NCI-H226 (cell line): ENCODE measurements at places on chromosomes 7 and 10.

- no peak for DNase-seq
Observed at GRCh38 chr10:132650611-132651250, 113.1 kb downstream of the INPP5A start.

- DNase-seq, result no peak
Observed at GRCh38 chr7:716222-716621, 10.3 kb upstream of the DNAAF5 start.

DNA sequence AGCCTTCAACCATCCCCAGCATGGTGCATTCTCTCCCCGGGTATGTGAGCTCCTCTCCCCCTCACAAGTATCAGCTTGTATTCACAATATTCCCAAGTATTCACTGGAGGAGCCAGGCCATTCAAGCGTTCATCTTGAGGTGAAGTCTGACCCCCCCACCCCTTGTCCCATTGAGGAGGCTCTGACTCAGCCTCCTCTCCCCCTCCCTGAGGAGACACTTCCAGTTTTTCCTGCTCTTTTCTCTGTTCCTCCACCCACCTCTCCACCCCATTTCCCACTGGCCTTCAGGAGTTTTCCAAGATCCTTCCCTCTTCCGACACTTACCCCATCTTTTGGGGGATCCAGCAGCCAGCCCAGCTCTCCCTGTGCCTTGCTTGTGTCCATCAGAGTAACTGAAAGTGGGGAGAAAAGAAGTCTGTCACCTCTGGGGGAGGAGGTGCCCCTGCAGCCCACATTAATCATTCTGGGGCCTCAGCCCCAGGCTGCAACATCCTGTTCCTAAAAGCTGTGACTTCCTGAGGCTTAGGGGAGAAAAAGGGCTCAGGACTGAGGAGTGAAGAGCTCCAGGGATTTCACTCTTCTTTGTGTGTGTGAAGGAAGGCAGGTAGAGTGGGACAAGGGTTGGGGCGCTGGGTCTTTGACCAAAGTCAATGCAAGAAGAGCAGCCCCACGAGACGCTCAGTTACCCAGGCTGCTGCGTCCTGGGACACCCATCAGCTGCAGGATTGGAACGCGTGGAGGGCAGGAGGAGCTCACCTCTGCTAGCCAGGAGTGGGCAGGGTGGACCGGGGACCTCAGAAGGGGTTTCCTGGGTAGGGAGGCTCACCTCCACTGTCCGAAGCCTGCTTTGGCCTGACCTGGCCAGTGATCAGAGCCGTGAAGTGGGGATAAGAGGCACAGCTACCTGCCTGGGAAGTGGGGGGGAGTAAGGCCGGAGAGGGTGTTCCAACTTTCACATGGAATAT lies 1.1 kb downstream of the EPHA1 start:
- no peak for DNase-seq

- no peak for DNase-seq
Observed at GRCh38 chr10:14093730-14094484, 236.8 kb downstream of the FRMD4A start.

GRCh38 chr10:116742367-116743265 lies at the start of gene HSPA12A:
HSPA12A (minus strand) TSS chr10:116742566; CDS start chr10:116742469, 97 bp downstream.
- peak; percentile 79 for DNase-seq

DNA sequence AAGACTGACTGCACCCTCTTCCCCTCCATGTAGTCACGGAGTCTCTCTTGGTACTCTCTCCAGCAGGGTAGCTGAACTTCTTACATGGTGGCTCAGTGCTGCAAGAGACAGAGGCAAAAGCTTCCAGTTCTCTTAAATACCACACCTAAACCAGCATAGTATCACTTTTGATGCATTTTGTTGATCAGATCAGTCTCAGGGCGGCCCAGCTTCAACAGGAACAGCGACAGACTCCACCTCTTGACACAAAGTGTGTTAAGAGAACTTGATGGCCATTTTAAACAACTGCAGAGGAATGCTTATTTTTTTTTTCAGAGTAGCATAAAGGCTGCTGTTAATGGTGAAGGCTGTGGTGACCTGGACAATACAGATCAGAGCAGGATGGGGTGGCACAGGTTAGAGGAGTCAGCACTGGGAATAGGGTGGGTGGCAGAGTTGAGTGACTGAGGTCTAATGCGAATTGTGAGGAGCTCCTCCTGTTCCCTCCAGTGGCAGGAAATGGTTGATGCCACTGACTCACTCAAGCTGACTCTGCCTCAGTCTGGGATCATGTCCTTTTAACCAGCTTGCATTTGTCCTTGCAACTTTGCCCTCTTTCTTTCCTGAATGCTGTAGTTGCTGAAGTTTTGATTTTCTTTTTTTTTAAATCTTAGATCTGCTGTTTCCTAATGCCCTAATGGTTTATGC lies 17.3 kb downstream of the MGAM start:
- peak; percentile 31 for DNase-seq

DNA sequence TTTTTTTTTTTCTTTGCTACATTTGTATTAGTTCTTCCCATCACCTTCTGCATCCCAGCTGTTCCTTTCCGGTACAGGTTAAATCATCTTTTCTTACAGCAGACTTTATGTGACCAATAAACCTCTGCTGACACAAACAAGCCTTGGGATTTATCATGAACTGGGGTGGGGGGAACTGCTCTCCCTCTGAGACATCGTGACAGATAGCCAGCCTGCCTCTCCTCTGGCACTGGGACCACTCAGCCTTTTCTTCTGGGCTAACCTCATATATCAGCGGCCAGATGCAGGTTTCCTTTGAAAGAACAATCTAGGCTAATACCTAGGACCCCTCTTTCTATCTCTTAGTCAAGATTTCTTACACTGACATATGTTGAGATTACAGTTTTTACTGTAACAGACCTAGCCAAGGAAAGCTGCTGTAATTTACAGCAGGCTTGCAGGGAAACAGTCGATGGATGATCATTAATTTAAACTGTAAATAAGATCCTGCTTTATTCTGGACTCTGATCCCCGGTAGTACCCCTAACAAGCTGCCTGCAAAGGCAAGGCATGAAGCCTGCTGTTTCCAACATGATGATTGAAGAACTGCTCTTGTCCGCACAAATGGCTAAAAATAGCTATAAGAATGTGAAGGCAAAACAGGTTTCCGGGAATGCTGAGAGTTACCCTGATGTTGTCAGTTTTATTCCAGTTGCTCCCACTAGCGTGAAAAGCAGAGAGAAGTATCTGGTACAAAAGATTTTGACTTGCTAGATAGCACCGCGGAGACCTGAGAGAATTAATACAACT lies 338.7 kb downstream of the SORCS1 start:
- no peak for DNase-seq

- no peak for DNase-seq
Observed at GRCh38 chr7:102417105-102417504, 16.3 kb upstream of the ORAI2 start.

GRCh38 chr10:1654247-1654646 lies 83.1 kb downstream of the ADARB2 start:
- DNase-seq, result no peak

- no peak for DNase-seq
Observed at GRCh38 chr7:31445686-31446355, 68.1 kb upstream of the ITPRID1 start.

GRCh38 chr7:76369018-76369417 lies 10.2 kb upstream of the YWHAG start:
- no peak for DNase-seq

DNA sequence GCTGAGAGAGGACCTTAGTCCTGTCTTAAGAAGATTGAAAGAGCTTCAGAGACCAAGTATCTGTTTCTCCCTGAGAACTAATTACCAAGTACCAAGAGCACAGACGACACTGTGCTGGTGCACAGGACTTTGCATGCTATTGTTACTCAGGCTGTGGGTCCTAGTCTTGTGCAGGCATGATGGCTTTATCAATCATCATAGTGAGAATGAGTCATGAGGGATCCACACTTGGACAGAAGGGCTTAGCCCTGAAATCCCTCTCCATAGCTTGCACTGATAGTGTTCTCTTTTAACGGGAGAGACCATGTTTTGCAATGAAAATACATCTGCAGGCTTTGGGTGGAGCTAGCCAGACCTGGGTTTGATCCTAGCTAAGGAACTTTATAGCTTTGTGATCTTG lies 93.3 kb downstream of the SORCS3 start:
- DNase-seq, result no peak

DNA sequence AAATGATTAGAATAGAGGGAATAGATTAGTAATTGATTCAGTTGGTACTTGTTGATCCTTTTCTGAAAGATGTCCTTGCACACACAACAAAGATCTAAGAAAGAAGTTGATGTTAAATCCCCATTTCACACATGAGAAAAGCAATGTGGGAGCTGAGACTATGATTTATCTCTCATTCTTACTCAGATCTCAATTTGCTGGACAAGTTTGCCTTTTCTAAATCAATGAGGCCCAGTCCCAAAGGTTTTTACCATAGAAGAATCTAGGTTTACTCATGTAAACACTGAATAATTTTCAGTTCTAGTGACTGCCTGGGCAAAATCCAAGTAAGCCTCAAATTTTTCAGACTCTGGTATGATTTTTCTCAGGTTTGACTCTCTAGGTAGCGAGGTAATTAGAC lies 25.5 kb upstream of the PLXNA4 start:
- no peak for DNase-seq

GRCh38 chr7:29005406-29005805 lies 47.3 kb upstream of the TRIL start:
- no peak for DNase-seq

GRCh38 chr10:79137300-79137756 lies 68.6 kb downstream of the ZMIZ1 start:
- DNase-seq, result no peak

DNA sequence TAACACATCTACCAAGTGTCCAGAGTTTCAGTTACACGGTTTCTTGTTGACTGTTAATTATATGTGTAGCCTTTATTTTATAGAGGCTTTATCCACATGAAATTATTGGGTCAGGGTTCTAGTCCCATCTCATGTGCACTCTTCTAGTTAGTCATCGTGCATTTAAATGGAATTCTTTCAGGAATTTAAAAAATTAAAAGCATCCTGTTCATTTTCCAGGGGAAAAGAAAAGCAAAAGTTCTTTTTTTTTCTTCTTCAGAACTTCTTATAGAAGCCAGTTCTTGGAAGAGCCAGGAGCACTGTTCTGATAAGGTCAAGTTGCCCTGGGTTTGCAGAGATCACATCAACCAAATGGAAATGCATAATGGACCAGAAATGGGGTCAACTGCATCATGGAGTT lies 324.7 kb downstream of the INHBA start:
- no peak for DNase-seq

DNA sequence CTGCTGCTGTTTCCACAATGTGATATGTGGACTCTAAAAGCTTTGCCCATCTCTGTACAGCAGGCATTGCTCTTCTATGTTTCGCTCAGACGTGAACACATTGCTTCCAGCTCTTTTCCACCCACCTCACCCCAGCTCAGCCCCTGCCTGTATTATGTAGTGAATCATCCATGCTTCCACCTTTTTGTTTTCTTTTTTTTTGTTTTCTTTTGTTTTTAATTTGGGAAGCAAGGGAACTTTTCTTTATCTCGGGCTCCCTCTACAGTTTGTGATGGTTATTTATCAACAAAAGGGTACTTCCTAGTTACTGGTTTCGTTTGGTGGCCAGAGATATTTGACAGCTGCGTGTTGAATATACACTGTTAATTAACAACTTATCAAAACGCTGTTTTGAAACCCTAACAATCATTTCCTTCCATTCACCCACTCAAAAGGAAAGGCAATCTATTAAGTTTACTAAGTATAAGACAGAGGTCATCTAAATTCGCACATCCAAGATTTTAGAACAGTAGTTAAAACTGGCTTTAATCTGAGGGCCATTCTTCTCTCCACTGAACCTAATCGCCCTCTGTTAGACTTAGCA lies 127.9 kb upstream of the STK17A start:
- peak; percentile 12 for DNase-seq

DNA sequence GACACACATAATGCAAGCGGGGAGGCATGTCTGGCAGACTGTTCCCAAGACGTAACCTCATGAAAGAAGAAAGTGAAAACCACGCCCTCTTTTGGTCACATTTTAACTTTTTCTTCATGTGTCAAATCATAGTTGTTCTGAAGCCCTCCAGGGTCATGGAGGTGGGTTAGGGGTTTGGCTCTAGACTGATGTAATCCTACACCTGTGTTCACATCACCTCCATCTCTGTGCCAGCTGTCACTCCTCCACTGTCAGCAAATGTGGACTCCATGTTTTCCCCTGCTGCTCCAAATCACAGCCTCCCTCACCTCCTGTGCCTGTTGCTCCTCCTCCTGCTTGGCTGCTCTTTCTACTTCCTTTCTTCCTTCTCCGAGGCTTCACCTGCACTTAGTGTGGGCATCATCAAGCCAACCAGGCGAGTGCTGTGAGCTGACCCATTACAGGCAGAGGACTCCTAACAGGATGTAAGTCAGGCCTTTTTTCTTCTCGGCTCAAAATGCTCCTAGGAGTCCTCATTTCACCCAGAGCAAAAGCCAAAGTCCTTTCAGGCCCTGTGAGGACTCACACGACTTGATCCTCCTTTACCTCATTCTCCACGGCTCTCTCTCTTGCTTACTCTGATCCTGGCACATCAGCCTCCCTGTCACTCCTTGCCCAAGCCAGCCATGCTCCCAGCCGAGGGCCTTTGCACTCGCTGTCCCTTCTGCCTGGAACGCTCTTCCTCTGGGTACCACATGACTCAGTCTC lies 66.4 kb upstream of the IFRD1 start:
- DNase-seq, result no peak

DNA sequence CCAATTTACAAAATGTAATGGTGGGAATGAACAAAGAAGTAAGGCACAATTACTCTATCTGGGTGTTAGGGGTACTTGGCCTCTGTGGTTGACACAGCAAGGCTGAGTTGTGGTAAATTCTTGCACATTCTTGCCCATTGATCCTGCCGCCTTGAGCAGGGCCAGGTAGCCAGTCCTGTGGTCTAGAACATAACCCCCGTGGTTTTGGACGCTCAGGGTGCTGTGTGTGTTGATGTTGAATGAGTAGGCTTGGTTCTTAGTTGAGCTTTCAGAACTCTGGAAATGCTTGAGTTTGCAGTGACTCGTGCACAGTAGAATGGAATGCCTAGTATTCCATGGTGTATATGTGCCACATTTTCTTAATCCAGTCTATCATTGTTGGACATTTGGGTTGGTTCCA lies 42.3 kb upstream of the CDHR3 start:
- no peak for DNase-seq

GRCh38 chr7:29457141-29457561 lies 106.5 kb upstream of the PRR15 start:
- DNase-seq, result no peak

DNA sequence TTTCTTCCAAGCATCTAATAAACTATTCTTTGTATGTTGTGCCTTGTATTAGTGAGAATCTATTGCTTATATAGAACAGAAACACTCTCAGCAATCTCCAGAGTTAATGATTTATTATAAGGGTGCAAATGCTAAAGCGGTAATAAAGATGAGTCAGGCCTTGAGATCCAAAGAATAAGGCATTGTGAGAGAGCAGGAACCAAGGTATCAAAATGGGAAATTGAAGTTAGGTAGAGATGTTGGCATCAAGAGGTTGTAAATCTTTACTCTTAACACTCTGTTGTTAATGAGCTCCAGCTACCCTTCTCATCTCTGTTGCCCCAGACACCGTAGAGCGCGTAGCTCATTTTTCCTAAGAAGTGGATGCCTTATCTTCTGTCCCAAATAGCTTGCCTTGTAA lies 375.2 kb downstream of the ARL4A start:
- DNase-seq, result no peak
